Testis (tissue), 5 donors: ENCODE measurements at places on chromosomes 3 and 15. TPM values are rescaled to one million over a fixed set of nuclear protein-coding genes. Genes with fewer than 3 reads are reported as not detected.

CCDC33 gene
- 11.6 TPM for total RNA-seq

ACP3 gene
- total RNA-seq = 5.8 TPM

- no peak for DNase-seq
Observed at GRCh38 chr3:4855676-4856075, 123.6 kb upstream of the BHLHE40 start.

GRCh38 chr3:119974656-119975055 lies 119.6 kb downstream of the GSK3B start:
- no peak for DNase-seq

- DNase-seq = no peak
Observed at GRCh38 chr3:141485641-141486495, 959 bp upstream of the RASA2 start.

DNA sequence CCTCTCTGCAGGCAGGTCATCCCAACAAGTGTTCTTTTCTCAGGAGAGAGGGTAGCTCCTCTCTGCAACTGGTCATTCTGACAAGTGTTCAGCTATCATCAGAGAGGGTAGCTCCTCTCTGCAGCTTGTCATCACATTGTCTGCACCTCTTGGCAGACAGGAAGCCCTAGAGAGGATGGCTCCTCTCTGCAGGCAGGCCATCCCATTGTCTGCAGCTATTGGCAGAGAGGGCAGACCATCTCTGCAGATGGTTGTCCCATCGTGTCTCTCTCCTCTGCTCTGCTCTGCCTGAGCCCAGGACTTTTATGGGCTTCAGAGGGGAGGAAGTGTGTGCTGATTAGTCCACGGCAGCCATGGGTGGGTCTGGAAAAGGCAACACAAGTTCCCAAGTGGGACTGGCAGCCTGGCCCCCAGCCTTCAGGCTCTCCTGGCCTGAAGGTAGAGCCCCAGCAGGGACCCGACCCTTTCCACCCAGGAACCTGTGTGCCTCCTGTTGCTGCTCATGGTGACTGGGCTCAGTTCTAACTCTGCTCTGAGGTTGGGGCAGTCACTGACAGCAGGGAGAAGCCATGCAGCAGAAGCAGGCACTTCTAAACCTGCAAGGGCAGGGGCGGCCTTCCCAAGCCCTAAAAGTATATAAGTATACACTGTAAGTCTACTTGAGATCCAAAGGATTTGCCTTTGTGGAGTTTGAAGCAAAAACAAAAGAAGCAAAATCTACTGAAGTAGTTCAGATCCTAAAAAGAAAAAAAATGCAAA lies 637.9 kb downstream of the PLOD2 start:
- no peak for DNase-seq

DNA sequence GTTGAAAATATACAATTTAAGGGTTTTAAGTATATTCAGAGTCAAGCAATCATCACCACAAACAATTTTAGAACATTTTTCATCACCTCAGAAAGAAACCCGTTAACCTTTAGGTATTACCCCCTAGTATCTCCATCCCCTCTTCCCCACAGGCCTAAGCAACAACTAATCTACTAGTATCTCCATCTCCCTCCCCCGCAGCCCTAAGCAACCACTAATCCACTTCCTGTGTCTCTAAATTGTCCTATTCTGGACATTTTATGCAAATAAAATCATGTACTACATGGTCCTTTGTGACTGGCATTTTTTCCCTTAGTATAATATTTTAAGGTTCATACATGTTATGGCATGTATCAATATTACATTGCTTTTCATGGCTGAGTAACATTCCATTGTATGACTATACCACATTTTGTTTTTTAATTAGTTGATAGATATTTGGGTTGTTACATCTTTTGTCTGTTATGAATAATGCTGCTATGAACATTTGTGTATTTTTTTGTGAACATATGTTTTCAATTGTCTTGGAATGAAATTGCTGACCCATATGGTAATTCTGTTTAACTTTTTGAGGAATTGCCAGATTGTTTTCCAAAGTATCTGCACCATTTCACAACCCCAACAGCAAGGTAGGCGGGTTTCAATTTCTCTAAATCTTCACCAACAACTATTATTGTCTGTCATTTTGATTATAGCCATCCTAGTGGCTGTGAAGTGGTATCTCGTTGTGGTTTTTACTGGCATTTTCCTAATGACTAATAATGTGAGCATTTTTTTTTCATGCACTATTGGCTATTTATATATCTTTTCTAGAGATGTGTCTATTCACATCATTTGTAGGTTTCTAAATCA lies 215.6 kb upstream of the CD96 start:
- DNase-seq = no peak

GRCh38 chr3:133410191-133410892 lies 10.5 kb downstream of the BFSP2 start:
- no peak for DNase-seq

DNA sequence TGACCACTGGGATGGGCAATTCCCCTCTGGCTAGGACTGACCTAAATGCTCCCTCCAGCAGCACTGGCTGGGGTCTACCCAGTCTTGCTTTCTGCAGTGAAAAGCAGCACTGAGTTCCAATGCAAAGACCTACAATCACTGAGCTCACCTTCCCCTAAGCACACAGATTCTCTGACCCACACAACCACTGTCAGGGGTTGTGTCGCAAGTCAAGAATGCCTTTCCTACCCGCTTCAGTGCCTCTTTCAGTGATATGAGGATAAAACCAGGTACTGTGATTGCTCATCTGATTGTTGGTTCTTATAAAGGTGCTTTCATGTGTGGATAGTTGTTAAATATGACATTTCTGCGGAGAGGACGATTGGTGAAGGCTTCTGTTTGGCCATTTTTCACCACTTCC lies 345.6 kb downstream of the GAP43 start:
- DNase-seq = no peak

DNA sequence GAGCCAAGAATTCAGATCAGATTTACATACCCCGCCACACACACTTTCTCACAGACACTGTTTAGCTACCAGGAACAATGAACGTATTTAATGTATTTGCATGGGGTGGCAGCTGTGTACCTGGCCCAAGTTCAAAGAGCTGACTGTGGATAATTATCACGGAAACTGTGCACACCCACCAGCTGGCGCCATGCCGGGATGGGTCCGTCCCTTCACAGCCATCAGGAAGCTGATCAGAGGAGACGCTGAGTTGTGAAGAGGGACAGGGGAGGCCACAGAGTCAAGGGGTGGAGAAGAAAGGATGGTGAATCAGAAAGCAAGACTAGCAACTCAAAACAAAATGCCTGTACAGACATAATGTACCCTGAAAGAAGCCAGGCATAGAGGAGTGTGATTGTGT lies 13.1 kb upstream of the PLA2G4D start:
- no peak for DNase-seq

- DNase-seq = no peak
Observed at GRCh38 chr3:126554560-126555525, 3.9 kb downstream of the C3orf22 start.
